Glomerular endothelial cell (primary cell): ENCODE measurements at places on chromosomes 13 and 19. TPM values are rescaled to one million over a fixed set of nuclear protein-coding genes. Genes with fewer than 3 reads are reported as not detected.

CERS1 gene
- 10.9 and 12.3 TPM in 2 replicates for total RNA-seq

- DNase-seq, result no peak
Measured at GRCh38 chr13:46683676-46684260, 113.2 kb downstream of the ESD start.

DNA sequence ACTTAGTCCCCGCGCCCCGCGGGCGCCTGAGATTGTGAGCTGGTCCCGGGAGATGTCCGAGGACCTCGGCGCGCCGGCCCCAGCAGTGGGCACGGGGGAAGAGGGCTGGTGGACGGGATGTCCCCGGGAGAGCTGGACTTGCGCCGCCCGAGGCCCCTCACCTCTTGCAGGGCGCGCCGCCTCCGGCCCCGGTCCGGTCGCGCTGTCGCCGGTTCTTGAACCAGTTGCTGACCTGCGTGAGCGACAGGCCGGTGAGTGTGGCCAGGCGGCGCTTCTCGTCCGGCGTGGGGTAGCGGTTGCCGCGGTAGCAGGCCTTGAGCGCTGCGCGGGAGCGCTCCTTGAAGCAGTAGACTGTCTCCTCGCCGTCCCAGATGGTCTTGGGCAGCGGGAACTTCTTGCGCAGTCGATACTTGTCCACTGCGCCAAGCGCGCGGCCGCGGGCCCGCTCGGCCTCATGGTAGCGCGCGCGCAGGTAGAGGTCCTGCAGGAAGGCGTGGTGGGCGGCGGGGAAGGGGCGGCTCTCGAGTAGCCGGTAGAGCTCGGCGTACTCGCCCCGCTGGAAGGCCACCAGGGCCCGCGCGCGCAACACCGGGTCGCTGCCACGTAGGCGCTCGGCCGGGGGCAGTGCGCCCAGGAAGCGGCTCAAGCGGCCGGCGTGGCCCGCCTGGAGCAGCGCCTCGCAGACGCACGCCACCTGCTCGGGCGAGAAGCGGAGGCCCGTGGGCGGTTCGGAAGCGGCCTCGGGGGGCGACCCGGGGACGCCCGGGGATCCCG lies 984 bp downstream of the SIX5 start:
- no peak for DNase-seq

ZNF221 gene
- 4.1 and 5.1 TPM in 2 replicates for total RNA-seq

COL4A1 gene
- total RNA-seq, result 2,241 and 4,558 TPM in 2 replicates

CATSPERD gene
- total RNA-seq, result not detected in 2 replicates

GRCh38 chr19:42401365-42402303 lies 11.5 kb upstream of the CNFN start:
- DNase-seq, result no peak

- DNase-seq, result no peak
Measured at GRCh38 chr19:52665529-52665928, 27.4 kb upstream of the ZNF83 start.

DNA sequence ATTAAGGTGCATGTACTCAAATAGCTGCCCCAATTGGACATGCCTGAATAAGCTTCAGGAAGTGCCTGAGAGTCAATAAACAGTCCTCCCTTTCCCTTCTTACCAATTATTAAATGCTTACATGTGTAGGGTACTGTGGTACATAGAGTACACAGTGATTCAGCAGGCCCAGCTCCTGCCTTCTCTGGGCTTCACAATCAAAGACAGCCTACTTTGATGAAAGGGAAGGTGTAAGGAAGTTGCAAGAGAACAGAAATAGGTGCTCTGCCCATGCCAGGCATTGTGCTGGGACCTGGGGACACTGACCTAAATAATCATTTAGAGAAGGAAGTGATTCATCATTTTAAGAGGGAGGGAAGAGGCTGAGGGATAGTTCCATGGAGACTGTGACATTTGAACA lies 17.2 kb downstream of the FRY start:
- no peak for DNase-seq

LYPD3 gene
- not detected in 2 replicates for total RNA-seq

DNA sequence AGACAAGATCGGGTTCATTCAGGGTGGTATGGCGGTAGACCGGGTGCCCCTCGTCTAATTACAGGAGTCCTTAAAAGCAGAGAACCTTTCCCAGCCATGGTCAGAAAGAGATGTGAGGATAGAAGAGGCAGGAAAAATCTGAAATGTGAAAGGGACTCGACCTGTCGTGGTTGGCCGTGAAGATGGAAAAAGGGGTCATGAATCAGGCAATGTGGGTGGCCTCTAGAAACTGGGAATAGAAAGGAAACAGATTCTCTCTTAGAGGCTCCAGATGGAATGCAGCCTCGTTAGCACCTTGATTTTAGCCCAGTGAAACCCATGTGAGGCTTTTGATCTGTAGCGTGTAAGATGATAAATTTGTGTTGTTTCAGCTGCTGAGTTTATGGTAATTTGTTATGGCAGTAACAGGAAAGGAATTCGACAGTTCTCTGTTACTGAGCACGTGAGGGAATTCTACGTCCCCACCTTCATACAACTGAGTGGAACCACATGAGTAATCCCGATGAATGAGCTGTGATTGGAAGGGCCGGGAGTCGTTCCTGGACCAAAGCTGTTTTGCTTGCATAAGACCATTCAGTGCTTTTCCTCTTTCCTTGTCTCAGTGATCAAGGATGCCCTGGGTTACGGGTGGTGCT lies 11.0 kb upstream of the CA11 start:
- no peak for DNase-seq

GRCh38 chr13:99390601-99391000 lies 83.4 kb upstream of the GPR183 start:
- no peak for DNase-seq

DNA sequence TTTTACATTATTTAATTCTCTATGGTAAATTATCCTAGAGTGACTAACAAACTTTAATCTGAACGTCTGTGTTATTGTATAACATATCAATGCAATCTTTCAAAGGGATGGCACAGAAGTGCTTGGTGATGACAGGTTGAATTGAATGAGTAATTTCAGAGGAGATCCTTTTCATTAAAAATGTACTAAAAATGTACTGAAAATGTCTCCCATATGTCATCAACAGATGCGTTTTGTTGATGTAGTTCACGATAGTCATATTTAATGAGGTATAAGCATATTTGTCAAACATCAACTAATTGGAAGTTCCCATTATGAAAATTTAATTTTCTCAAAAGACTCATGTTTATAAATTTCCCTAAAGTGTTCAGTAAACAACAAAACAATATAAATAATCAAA lies 1434.7 kb upstream of the PCDH20 start:
- DNase-seq, result no peak
